Fibroblast of the aortic adventitia (primary cell): ENCODE measurements at places on chromosomes 1 and 21.

GRCh38 chr1:168119750-168120149 lies 17.0 kb downstream of the GPR161 start:
- no peak for DNase-seq

- no peak for DNase-seq
Measured at GRCh38 chr1:60813071-60813470, 269.3 kb upstream of the NFIA start.

DNA sequence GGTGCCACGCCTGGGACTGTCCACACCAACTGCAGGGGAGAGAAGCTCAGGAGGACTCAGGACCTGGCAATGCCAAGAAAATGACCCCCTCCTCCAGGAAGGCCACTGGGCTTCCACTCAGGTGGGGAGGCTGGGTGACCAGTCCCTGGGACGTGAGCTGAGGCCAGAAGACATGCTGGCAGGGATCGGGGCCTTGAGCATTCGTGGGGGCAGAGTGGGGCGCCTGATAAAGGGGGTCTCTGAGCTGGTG lies 15.3 kb upstream of the COL6A2 start:
- no peak for DNase-seq

DNA sequence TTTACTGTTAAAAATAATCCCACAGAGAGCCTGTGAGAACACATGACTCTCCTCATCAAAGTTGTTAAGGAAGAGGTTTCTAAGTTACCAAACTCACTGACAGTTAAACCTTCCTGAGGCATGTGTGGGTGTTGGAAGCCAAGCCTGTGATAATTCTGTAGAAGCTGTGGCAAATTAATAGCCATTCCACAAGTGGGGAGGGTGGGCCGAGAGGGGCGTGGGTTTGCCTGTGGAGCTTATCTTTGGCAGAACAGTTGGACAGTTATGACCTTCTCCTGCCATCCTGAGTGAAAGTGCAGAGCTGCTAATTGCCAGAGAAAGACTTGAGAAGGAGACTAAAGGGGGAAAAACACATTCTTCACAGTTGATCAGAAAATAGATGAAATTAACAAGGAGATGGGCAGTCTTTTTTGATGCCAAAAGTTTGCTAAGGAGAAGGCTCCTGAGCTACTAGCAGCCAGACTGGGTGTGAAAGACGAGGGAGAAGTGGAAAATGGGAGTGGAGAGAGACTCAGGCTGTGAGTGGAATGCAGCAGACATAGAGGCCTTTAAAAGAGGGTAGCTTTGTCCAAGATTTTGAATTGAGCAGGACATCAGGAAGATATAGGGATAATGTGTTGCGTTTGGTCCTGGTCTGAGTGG lies 1.6 kb upstream of the PLA2G2C start:
- DNase-seq, result no peak

GRCh38 chr1:246769306-246769705 lies 45.1 kb downstream of the SCCPDH start:
- peak; percentile 98 for DNase-seq

DNA sequence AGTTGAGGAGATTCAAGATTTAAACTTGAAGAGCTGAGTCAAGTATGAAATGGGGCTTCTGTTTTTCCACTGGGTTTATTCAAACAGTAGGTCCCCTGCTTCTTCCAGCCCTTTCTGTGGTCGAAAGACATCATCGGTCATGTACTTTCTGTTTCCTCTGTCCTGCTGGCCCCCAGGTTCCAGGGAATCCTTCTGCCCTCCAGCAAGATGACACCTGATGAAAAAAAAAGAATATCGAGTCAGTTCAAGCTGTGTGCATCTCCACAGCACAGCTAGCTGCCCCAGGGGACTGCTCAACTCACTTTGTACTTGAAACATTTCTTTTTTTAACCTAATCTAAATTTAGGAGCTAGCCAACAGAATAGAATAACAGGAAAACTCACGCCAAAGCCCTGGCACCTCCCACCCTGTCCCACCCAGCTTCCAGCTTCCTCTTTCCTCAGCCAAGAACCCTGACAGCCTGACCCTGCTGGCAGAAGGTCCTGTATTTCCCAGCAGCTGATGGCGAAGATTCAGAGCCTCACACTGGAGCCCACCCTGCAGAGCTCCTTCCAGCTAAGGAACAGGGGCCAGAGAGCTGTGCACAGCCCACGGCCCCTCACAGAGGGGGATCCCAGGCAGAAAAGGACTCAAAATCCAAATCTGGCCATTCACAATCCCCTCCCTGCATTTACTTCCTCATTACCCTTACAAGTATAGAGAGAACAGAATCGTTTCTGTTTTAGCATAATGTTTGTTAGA lies 176.5 kb downstream of the PSMG1 start:
- peak; percentile 91 for DNase-seq

DNA sequence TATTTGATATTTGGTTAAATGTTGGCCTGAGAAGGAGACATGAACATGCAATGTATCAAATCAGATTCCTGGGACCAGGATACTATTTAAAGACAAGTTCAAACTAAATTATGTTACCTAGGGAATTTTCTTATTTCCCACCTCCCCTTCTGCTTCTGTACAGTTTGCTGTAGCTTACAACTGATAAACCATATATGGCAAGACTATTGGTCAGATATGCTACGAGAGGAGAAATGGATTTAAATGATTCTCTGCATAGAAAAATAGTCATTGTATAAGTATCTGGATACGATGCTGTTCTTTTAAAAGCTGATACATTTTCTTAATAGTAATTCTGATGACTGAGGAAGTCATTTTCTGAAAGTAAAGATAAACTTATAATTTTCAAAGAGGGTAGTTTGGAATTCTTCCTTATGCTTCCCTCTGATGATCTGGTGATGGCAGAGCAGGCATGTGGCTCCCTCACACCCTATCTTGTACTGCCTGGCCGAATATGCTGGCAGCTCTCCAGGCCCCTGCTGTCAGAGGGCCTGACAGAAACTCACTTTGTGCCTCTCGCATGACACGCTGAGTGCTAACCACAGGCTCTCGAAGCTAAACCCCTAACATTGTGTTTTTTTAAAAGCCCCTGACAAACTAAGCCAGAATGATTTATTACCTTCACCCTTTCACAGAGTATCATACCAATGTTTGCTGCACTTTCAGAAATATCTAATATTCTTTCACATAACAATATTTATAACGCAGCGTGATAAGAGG lies 19.4 kb downstream of the RRP15 start:
- peak; percentile 29 for DNase-seq

DNA sequence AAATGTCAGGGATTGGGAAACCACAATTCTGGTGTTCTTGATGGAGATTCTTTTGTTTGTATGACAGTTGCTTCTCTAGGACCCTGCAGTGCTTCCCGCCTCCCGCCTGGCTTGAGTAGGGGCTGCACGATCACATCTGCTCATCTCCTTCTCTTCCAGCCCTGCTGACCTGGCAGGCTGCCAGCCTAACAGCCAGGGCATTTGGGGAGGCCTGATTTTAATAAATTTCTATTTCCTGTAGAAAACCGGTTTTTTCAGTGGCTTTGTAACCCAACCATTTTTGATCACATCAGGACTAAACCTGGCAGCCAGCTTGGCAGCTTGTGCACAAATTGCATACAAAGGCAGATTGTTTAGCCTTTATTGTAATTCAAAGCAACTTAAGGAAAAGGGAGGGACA lies 78.9 kb downstream of the UBE2U start:
- DNase-seq, result no peak

DNA sequence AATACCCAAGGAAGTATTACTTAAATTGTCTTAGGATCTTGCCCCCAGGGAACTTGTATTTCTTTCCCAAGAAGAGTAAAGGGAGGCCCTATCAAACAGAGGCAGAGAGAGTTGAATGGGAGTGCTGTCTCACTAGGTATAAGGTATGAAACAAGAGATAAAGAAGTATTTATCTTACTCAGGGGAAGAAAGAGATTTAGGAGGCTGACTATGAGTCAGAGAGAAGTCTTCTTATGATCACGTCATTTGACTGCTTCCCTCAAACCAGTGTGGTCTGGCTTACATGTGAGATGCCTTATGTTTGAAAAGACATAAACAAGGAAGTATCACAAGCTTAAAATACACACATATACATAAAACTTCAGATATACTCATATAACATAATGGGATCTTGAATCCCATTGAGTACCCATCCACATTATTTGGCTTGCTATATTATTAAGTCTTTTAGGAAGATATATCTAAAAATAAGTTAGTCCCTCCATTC lies 29.6 kb downstream of the DUSP10 start:
- peak; percentile 83 for DNase-seq

DNA sequence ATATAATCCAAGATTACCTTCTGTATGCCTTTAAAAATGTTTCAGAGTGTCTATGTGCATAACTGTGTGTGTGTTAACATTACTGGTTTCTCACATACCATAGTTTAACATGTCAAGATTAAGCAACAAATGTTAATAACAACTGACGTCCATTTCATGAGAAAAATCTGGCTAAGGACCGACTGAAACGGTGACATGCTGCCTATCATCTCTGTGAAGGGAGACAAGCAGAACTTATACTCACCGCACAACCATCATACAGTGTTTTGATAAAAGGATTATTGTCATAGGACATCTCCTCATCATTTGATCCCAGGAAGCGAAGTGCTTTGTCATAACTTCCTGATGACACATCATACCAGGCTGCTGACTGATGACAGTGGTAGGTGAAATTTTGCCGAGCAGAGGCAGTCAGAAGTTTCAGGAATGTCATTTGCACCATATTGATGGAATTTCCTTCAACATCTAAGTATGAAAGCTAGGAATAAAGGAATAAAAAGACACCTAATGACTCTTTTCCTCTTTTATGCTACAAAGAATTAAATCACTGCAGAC lies 228.8 kb downstream of the COL11A1 start:
- DNase-seq, result peak; percentile 54

- no peak for DNase-seq
Measured at GRCh38 chr1:99171184-99171813, 93.0 kb upstream of the PLPPR4 start.

DNA sequence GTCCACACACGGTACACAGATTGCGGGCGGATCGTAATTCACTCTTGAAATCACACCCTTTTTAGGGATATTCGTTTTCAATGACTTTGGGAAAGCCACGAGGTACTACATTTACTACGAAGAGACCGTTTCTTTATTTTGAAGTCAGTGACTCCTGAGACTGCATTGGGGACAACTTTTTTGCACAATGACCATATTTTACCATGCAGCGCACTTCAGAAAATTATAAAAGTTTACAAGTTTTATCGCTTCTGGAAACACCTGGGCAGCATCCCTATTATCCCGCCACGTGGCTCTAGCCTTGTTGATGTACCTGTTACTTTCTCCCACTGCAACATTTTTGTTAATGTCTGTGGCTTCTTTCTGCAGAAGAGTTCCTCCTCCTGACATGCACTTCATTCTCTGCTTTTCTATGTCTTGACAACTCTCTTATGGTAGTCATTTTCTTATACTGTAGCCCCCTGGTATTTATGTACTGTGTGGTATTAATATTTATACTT lies 1.3 kb upstream of the AKT3 start:
- DNase-seq, result no peak

GRCh38 chr1:154141240-154141639 lies 13.6 kb downstream of the NUP210L start:
- peak; percentile 45 for DNase-seq

- DNase-seq, result no peak
Measured at GRCh38 chr1:24980836-24981630, 51.0 kb upstream of the RUNX3 start.

DNA sequence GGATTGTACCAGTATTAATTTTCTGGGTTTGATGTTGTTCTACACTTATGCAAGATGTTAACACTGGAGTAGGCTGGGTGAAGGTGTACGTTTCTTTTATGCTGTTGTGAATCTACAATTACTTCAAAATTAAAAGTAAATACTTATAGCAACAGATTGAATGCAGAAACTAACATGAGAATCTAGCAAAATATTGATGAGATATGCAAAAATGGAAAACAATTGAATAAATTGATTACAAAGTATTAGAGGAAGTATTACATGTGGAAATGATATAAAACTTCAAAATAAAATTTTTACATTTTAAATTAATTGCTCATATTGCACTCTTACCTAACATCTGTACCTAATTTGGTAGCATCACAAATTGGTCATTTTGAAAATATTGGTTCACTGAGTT lies 5.7 kb upstream of the SPRR3 start:
- no peak for DNase-seq

DNA sequence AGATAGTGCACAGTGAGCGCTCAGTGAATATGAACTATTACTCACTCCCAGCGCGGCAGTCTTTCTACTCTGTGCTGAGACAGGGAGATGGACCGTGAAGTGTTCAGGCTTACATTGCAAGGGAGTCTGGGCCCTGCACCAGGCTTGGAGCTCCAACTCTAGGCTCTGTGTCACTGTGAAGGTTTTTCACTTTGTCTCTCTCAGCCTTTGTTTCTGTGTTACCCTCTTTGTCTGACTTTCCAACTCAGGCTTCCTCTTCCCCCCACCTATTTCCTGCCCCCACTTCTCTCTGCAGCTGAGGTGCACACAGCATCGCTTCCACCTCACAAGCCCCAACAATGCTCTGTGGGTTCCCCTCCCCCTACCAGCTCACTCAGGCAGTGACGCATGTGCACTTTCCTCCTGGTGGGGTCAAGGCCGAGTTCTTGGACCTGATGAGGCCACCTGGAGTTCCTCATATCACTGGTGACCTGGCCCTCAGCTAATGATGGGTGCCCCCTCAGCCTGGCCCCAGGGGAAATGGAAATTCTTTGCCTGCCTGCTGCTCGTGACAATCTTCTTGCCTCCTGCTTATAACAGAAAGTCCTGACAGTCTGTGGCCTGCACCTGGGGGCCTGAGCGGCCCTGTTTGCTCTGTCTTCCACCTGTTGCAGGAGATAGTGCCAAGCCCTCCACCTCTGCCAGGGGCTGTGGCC lies 1.1 kb upstream of the LCK start:
- DNase-seq, result no peak

DNA sequence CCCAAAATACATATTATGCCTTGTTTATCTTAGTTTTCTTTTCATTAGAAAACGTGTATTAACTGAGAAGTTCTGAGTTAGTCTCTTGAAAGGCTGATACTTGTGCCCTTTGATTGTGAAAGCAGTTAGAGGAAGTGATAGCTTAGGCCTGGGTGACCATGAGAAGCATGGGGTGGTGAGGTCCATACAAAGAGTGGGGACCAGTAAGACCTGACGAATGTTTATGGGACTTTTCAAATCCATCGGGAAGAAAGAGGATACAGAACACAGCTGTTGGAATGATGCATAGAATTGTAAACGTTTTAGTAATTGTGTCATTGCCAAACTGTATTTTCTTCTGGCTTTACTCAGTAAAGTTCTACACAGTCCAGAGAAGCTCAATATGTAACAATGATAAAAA lies 259.8 kb downstream of the LMO4 start:
- no peak for DNase-seq

GRCh38 chr1:24806588-24806987 lies 61.3 kb downstream of the CLIC4 start:
- no peak for DNase-seq

- DNase-seq, result no peak
Measured at GRCh38 chr1:232876506-232877364, 71.5 kb downstream of the MAP10 start.

DNA sequence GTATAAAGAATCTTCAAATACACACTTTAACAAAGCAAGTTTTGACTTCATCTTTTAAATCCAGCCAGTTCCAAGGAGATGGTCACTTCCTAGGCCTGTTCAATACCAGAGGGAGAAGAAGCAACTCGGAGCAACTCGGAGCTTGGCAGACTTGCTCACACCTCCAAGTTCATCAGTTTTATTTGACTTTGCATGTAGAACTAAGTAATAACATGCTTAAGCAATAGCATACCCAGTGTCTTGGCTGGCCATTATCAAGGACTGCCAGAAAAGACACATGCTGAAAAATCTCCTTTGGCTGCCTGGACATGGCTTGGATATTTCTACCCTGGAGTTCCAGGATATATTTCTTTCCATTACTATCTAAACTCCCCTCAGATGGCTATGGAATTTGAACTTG lies 52.6 kb downstream of the GNG12 start:
- DNase-seq, result peak; percentile 83
